ENCODE measurements at places on chromosomes 16 and 17.
A peak's percentile ranks its signal among the peaks of the same experiment; 100 is the strongest.

- peak; percentile 46 for DNase-seq
Observed at GRCh38 chr16:2250652-2251295, 613 bp downstream of the ECI1 start.

DNA sequence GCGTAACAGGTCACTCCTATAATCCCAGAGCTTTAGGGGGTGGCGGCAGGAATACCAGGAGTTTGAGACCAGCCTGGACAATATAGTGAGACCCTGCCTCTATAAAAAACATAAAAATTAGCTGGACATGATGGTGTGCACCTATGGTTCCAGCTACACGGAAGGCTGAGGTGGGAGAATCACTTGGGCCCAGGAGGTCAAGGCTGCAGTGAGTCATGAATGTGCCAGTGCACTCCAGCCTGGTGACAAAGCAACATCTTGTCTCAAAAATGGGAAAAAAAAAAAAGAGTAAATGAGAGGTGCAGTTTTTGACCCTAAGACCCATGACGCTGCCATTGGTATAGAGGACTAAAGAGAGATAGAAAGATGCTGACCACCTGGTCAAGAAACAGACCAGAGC lies 16.1 kb downstream of the PARN start:
- no peak for DNase-seq

- no peak for DNase-seq
Observed at GRCh38 chr17:60602385-60602742, 2.4 kb downstream of the PPM1D start.

DNA sequence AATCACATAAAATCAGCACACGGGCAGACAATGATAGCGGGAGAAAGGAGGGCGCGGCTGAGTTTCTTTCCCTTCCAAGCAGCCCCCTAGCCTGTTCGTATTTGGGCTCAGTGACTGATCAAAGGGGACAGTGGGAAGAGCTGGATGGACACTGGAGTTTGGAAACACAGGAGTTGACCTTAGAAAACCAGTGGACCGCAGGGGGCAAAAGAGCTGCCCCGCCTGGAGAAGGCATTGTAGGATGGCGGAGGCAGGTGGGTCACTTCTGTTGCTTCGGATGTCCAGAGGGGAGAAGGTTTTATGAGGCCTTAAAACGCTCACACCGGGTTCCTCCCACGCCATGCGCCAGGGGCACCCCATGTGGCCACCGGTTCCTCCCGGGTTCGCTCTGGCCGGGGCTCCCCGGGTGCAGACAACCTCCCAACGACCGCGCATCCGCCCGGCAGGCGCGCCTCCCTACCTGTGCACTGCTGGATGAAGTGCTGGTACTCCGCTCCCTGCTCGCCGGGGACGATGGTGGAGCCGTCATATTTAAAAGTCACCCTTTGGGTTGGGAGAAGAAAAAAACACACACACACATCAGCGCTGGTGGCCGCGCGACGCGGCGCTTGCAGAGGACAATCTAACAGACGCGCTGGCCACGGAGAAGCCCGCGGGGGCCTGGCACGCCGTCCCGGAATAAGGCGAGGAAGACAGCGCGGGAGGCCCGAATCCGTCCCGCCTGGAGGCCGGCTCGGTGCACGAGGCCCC lies 662 bp downstream of the COTL1 start:
- DNase-seq, result peak; percentile 43

DNA sequence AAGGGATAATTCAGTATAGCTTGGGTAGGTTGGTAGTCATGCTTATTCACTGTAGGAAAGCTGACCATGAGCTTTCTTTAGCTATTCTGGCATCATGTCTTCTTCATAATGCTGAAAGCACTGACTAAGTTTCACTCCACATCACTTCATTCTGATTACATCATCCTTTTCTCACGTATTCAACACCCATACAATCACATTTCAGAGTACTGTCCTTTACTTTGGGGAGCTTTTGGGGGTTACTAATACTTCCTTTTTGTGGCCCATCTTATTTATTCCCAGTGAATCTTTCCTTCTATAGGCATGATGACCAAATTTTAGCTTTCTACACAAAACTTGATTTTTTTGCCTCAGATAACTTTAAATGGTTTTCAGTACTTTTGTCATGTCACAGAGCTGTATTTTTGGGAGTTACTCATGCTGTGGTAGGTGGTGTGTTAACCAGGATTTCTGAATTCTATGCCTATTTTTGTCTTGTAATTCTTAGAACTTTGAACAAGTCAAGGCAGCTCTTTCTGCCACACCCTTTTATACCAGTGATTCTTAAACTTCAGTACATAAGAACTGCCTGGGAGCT lies 23.5 kb downstream of the TADA2A start:
- DNase-seq, result no peak

GRCh38 chr17:12429116-12429515 lies 236.6 kb upstream of the MYOCD start:
- DNase-seq, result no peak

- DNase-seq, result no peak
Observed at GRCh38 chr17:19486351-19487023, 47.2 kb upstream of the SLC47A1 start.

DNA sequence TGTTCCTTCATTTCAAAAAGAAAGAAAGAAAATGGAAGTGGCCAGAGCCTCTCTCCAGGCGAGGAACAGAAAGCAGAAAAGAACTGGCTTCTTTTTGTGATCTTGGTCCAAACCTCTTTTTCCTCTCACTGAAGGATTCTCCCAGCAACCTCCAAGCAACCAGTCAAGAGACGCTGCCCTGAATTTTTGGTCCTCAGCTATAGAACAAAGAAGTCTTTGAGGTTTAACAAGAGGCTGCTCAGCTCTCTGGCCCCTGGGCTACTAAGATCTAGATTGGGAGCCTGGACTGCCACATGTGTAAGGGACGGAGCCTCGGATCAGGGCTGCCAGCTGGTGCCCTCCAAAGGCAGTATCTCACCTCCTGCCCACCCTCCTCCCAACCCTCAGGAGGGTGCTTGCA lies 62.6 kb downstream of the AXIN2 start:
- DNase-seq, result no peak

- DNase-seq, result no peak
Observed at GRCh38 chr16:8032406-8032805, 557.9 kb downstream of the TMEM114 start.

DNA sequence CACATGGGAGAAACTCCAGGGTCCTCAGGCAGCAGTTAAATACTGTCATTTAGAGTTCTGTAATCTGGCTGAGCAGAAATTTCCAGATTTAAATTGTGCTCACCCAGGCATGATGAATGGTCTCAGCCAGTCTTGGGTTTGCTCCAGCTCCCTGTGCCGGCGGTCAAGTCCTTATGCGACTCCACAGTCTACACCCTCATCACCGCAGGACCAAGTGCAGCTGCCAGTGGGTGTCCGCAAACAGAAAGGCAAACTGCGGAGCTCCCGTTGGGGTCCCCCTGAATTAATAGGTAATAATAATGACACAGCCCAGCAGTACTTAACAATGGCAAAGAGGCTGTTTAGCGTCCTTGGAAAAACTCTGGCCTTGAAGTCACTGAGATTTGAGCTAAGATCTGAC lies 3.9 kb upstream of the CACNG4 start:
- DNase-seq, result no peak

DNA sequence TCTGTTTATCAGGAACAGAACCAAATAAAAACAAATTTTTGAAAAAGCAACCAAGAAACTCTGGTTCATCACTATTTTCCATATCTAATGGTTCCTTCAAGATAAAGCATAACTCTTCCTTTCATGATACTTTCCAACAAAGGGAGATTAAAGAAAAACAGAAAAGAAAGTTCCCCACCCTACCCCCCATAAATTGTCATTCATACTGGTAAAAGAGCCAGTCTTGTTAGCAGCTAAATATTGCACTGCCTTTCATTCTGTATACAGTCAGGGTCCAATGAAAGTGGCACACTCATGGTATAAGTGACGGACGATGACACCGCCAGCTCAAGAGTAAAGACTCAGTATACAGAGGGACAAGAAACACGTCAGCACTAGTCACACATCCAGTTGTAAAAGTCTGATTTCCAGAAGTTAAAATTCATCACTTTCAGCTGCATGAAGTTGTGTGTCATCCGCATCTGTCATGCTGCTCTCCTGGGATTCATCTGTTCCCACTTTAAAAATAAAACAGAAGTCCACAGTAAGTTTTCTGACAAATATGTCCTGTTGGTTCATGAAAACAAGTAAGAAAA lies 68.5 kb downstream of the CDC27 start:
- no peak for DNase-seq

DNA sequence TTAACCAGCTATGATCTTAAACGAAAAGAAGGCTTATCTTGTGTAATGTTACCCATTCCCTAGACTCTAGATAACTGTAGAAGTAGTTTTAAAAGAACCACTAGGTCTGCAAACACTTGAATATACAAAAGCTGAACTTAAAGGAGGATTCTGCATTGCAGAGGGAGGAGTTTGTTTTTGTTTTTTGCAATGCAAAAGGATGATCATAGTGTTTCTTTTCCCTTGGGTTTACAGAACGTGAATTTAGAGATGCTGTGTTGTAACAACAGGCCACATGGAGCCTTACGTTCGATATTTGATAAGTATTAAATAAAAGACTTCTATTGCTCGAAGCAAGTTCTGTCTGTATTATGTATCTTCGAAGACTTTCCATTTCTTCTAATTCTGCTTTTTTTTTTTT lies 77.6 kb downstream of the CHD9 start:
- no peak for DNase-seq

DNA sequence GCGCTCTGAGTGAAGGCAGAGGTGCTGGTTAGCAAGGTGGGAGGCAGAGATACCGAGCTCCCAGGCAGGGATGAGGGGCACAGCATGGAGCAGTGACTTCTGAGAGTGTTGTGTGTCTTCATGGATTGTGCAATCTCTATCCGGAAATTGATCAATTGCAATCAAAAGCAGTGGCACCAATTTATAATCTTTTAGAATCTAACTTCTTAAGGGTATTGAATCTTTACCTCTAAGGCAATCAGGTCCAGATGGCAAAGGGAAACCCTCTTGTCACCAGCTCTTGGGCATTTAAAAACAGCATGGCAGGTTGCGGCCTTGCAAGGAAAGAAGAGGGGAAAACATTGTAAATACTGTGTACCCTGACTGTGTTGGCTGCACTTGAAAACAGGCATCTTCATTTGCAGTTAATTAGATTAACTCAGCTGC lies 58.0 kb upstream of the MRTFB start:
- no peak for DNase-seq

GRCh38 chr17:2459917-2460271 lies 51.8 kb downstream of the METTL16 start:
- no peak for DNase-seq

DNA sequence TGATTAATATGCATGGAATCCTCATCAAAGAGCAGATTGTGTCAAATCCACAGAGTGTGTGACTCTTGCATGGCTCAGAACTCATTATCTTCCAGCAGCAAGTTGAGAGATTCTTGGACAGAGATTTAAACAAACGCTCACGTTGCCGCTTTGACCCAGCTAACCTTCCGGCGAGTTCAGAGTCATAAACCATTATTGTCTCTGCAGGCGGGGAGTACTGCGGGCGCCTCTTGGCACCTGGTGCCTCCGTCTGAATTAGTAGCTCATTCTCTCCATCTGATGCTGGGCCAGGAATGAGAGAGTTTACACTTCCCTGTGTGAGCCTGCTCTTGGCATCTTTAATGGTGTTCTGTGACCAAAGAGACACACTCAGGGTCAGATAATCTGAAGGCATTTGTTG lies 138.6 kb upstream of the WSCD1 start:
- no peak for DNase-seq

GRCh38 chr17:19737305-19738072 lies 10.6 kb downstream of the ALDH3A1 start:
- no peak for DNase-seq

GRCh38 chr16:49672753-49673152 lies 183.2 kb downstream of the ZNF423 start:
- DNase-seq, result no peak

DNA sequence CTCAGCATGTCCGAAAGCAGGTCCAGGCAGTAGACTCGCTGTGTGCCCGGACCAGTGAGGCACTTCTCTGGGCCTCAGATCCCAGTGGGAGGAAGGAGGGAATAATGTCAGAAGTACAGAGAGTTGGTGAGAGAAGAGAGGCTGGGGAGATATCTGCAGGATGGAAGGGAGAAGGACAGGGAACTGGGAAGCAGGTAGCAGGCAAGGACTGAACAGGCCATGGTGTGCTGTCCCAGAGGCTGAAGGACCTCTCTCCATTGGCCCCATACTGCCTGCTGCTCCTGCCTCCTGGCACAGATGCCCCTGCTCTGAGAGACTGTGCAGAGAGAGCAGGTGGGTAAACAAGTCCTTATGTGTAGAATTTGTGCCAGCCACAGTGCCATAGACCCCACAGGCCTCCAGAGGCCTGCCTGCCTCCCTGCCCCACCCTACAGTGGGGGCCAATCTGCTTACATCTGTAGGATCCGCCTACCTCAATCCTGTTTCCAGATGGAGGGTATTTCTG lies 34.2 kb upstream of the CRHR1 start:
- no peak for DNase-seq

DNA sequence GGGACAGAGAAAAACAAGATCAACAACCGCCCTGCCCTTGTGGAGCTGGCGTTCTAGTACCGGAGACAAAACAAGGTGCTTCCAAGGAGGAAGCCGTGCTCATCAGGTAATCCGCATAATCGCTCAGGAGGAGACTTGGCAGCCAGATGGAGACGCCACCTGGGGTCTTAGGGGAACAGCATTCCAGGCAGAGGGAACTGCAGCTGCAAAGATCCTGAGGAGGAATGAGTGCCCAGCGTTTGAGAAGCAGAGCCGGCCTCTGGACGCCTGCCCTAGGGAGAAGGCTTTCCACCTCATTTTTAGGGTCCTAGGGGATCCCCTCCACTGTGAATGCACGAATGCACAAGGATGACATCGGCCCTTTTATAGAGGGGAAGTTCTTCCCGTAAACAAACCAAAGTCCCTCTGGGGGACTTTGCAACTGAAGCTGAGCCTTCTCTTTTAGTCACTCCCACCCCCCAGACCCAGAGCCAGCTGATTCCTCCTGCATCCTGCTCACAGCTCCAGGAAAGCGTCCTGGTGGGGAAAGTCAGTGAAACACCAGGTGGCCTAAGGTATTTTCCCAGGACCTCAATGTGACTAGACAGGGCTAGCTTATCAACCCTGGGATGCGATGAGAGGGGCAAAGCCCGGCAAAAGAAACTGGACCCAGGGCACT lies 13.2 kb upstream of the MPRIP start:
- DNase-seq, result no peak

DNA sequence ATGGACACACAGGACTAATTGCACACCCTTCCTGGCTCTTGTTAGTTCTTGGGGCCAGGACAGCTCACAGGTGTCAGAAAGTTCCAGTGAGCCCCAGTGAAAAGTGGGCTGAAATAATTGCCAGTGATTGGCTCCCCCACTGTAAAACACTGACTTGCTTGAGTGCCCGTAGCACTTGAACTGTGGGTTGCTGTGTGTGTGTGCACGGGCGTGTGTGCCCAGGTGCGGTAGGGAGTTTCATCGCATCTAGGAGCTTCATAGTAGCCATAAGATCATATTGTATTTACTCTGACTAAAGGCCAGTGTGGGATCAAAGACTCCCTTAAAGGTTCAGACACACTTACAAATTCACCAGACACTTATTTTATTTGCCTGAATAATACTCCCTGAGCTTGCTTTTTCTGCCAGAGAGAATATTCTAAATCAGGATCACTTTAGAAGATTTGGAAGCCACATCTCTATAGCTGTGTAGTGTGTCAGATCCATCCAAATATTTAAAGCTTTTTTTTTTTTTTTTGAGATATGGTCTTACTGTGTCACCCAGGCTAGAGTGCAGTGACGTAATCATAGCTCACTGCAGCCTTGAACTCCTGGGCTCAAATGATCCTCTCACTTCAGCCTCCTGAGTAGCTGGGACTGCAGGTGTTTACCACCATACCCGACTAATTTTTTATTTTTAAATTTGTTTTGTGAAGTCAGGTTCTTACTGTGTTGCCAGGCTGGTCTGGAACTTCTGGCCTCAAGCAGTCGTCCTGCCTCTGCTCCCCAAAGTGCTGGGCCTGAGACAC lies 11.4 kb downstream of the UNK start:
- DNase-seq, result no peak

- no peak for DNase-seq
Observed at GRCh38 chr17:7612294-7612640, 2.4 kb downstream of the FXR2 start.
